ENCODE measurements at places on chromosomes 1 and 21.

GRCh38 chr1:204335085-204335484, 24.6 kb downstream of the PLEKHA6 start:
- no peak for DNase-seq

- no peak for DNase-seq
Observed at GRCh38 chr1:181506563-181507353, 23.4 kb downstream of the CACNA1E start.

GRCh38 chr1:205071028-205071409, 13.2 kb downstream of the TMEM81 start:
- no peak for DNase-seq

GRCh38 chr1:228944296-228944695, 209.0 kb downstream of the RHOU start:
- DNase-seq, result no peak

DNA sequence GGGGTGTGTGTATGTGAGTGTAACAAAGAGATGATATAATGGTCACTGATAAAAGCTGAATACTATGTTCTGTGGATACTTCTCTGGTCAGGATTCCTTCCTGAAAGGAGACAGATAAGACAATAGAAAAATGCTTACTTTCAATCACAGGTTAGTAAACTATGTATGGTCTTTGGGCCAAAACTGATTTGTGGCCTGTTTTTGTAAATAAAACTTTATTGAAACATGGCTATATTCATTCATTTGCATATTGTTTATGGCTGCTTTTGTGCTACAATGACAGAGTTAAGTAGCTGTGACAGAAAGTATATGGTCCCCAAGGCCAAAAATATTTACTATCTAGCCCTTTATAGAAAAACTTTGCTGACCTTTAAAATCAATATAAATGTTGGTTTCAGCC, 82.2 kb upstream of the DMRTA2 start:
- DNase-seq, result no peak

GRCh38 chr1:7632176-7632575, 138.9 kb upstream of the VAMP3 start:
- no peak for DNase-seq

- DNase-seq, result no peak
Observed at GRCh38 chr1:209057083-209057482, 526.4 kb upstream of the CAMK1G start.

Data from GM13976 (cell line).